ENCODE measurements at places on chromosomes 13 and 19. TPM values are rescaled to one million over a fixed set of nuclear protein-coding genes. Genes with fewer than 3 reads are reported as not detected.

- no peak for DNase-seq
- H3K36me3 ChIP-seq, result no peaks in the 10 kb centered on the region
- no peaks in the 10 kb centered on the region for H3K27me3 ChIP-seq
- no peak overlapping the region for H3K4me3 ChIP-seq
Measured at GRCh38 chr13:19596960-19597361, 35.6 kb upstream of the TPTE2 start.

FGF22 gene
- 0.17 TPM for total RNA-seq

DNA sequence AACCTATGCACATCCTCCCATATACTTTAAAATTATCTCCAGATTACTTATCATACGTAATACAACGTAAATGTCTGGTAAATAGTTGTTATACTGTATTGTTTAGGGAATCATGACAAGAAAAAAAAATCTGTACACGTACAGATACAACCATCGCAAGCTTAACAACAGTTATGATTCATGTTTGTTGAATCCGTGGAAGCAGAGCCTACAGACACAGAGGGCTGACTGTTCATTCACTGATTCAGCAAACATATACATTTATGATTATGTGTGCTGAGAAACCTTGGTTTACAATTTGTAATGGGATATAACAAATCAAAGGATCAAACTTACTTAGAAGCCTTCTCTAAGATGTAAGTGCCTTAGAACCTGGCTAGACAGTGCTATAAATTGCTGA lies 1.5 kb downstream of the ZNF260 start:
- no peak for DNase-seq
- peaks cover 11% of the 10 kb centered on the region for H3K4me1 ChIP-seq
- H3K27me3 ChIP-seq, result no peaks in the 10 kb centered on the region
- no peaks in the 10 kb centered on the region for H3K36me3 ChIP-seq
- no peak overlapping the region for H3K4me3 ChIP-seq

DNA sequence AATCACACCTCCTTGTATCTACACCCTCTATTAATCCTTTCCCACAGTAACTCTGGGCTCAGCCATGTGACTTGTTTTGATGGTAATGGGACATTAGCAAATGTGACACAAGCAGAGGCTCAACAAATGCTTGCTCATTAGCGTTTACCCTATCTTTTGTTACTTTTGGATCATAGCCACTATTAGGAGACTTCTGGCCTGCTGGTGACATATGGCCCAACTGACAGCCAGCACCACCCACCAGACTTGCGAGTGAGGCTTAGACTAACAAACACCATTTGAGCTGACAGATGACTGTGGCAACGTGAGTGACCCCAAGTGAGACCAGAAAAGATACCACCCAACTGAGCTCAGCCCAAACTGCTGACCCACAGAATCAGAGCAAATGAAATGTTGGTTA lies 154.1 kb downstream of the OLFM4 start:
- no peaks in the 10 kb centered on the region for H3K36me3 ChIP-seq
- no peaks in the 10 kb centered on the region for H3K27me3 ChIP-seq
- H3K4me1 ChIP-seq, result no peaks in the 10 kb centered on the region
- H3K27ac ChIP-seq, result no peak overlapping the region

- peak; percentile 35 for DNase-seq
- no peak overlapping the region for H3K27ac ChIP-seq
- H3K4me3 ChIP-seq, result no peak overlapping the region
- no peaks in the 10 kb centered on the region for H3K36me3 ChIP-seq
Measured at GRCh38 chr13:32267836-32268439, 47.2 kb downstream of the ZAR1L start.

DNA sequence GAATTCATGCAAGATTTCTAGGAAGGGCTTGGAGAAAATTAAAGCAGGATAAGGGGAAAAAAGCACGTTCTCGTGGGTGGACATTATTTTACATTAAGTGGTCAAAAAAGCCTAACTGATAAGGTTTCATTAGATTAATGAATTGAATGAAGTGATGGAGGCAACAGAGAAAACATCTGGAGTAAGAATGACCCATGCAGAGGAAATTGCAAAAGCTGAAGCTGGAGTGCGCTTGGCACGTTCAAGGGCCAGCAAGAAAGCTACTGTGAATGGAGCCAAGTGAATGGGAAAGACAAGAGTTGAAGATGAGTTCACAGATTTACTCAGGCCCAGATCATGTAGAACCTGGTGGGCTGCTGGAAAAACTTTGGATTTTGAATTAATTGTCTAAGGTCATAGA lies 777.9 kb downstream of the DACH1 start:
- H3K4me3 ChIP-seq, result no peak overlapping the region
- H3K27ac ChIP-seq, result no peak overlapping the region
- H3K4me1 ChIP-seq, result no peaks in the 10 kb centered on the region
- no peak for DNase-seq
- H3K36me3 ChIP-seq, result no peaks in the 10 kb centered on the region
- no peaks in the 10 kb centered on the region for H3K27me3 ChIP-seq

LSM14A gene
- 166 TPM for total RNA-seq

- H3K36me3 ChIP-seq, result no peaks in the 10 kb centered on the region
- H3K27ac ChIP-seq, result no peak overlapping the region
- H3K4me1 ChIP-seq, result no peaks in the 10 kb centered on the region
- no peaks in the 10 kb centered on the region for H3K27me3 ChIP-seq
Measured at GRCh38 chr13:41944229-41944628, 16.7 kb downstream of the VWA8 start.

GRCh38 chr19:56837004-56837403 lies 3.5 kb downstream of the PEG3 start:
- no peak overlapping the region for H3K4me3 ChIP-seq
- H3K27ac ChIP-seq, result no peak overlapping the region
- DNase-seq, result no peak

- H3K36me3 ChIP-seq, result no peaks in the 10 kb centered on the region
- H3K4me3 ChIP-seq, result no peak overlapping the region
- no peaks in the 10 kb centered on the region for H3K27me3 ChIP-seq
- DNase-seq, result no peak
- no peaks in the 10 kb centered on the region for H3K4me1 ChIP-seq
Measured at GRCh38 chr19:20367811-20368294, 197.7 kb downstream of the ZNF737 start.

DNA sequence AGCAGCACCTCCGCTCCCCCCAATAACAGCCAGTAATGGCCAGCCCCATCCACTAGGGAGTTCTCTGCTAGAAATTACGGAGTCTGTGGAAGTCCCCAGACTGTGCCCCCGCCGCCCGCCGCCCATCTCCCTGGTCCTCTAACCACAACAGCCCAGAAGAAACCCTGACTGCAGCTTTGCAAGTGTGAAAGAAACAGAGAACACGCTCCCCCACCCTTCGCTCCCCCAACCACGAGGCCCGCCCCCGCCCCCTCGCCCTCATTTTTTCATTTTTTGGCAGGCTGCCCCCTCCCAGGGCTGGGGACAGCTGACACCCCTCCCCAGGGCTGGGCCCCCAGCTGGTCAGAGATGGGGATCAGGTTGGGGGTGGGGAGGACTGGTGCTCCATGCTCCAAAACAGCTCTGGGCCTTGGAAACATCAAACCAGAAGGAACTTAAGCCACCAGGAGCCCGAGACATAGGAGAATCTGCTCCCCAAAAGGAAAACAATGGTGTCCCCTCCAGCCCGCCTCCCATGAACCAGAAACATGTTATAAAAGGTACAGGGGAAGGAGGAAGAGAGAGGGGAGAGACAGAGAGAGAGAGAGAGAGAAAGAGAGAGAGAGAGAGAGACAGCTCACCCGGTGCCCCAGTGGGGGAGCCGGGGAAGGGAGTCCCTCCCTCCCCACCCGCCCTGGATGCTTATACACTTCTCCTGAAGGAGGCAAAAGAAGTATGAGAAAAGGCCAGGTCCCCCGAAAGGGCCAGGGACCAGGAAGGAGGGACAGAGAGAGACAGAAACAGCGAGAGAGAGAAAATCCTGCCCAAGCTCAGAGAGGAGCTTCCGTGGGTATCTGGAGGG lies 29.8 kb upstream of the ASF1B start:
- peaks cover 11% of the 10 kb centered on the region for H3K4me1 ChIP-seq
- peaks cover 39% of the 10 kb centered on the region for H3K36me3 ChIP-seq
- H3K27ac ChIP-seq, result peak overlapping the region; percentile 68
- H3K4me3 ChIP-seq, result peak overlapping the region; percentile 50

PRTN3 gene
- not detected for total RNA-seq

DNA sequence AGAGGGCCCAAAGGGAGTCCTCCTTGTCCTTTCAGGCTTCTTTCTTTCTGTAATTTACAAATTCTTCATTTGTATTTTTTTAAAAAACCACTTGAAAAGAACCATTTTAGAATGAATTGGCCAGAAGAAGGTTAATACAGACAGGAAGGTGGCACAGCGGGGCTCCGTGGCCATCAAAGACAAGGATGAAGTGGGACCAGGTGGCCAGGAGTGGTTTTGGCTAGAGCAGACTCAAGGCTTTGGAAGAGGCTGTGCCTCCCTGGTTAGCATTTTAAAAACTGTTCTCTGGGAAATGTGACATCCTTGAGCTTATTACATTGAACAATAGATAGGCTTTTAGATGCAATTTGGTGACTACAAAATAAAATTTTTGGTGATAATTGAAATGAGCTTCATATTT lies 48.4 kb downstream of the ATP8A2 start:
- H3K27me3 ChIP-seq, result no peaks in the 10 kb centered on the region
- no peaks in the 10 kb centered on the region for H3K4me1 ChIP-seq
- no peak overlapping the region for H3K4me3 ChIP-seq

ZNF547 gene
- 0.76 TPM for total RNA-seq

- H3K27me3 ChIP-seq, result no peaks in the 10 kb centered on the region
- no peak overlapping the region for H3K27ac ChIP-seq
- H3K36me3 ChIP-seq, result no peaks in the 10 kb centered on the region
- no peak for DNase-seq
Measured at GRCh38 chr13:98475522-98475921, 101.4 kb downstream of the STK24 start.

Data from naive thymus-derived CD4-positive, alpha-beta T cell (primary cell).